ENCODE measurements at places on chromosomes 1 and 21.

DNA sequence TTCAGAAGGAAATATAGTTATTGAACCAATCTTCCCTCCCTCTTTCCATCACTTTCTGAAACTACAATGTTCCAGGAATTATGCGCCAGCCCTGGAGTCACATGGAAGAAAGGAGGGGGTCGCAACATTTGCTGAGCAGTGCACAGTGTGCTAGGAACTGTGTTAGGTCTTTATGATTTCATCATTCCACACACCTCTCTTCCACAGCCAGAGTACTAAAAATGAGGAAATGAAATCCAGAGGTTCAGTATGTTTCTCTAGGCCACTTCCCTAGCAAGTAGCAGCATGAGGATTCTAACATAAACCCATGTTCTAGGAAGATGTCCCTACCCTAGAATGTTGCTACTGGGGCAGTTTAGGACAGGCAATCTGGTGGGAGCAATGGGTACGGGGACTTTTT, 158.1 kb downstream of the SLC45A1 start:
- no peak for DNase-seq

DNA sequence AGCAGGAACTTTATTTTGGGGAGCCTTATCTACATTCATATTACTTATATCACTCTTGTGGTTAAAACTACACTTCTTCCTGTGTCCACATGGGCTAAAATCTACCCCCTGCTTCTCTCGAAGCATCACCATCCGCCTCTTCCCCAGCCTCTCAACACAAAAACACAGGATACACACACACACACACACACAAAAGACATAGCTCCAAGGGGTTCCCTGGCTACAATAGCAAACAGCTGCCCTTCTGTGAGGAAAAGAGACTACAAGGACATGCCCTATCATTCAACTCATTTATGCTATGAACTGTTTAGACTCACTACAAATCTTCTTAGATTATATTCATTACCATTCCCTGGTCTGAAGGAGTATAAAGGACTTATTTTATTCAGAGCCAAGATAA, 155.0 kb downstream of the PIGK start:
- no peak for DNase-seq

- DNase-seq, result no peak
Observed at GRCh38 chr1:47545912-47546483, 108.2 kb downstream of the FOXD2 start.

- DNase-seq, result no peak
Observed at GRCh38 chr1:219381396-219381795, 207.7 kb downstream of the LYPLAL1 start.

- no peak for DNase-seq
Observed at GRCh38 chr1:62573675-62574074, 23.6 kb upstream of the ANGPTL3 start.

DNA sequence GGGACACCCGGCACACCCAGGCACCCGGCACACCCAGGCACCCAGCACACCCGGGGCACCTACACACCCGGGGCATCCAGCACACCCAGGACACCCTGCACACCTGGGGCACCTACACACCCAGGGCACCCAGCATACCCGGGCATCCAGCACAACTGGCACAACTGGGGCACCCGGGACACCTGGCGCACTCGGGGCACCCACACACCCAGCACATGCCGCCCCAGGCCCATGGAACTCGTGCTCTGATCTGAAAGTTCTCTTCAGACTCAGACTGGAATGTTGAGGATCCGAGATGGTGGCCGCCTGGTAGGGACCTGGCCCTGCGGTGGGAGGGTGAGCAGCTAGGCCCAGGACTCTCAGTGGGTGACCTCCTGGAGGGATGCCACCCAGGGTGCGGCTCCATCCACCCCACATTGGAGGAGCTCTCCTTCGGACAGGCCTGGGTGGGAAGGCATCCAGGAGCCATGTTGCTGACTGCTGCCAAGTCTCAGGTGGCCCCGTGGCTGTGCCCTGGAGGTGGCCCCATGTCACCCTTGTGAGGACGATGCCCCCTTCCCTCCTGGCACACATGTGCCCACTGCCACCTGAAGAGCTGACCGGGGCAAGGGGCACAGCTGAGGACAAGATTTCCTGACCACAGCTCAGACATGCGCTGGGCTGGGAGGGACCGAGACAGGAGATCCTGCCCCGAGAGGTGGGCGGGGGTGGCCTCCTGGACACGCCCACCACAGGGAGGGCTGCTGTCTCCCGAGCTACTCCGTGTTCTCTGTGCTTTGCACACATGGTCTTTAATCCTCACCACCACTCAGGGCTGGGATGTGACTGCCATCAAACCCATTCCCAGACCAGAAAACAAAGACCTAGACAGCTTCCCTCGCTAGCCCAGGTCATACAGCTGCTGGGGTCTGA, 37.0 kb downstream of the UBE2G2 start:
- DNase-seq, result no peak

GRCh38 chr1:108570128-108570527, 10.2 kb downstream of the EEIG2 start:
- DNase-seq, result peak; percentile 38

DNA sequence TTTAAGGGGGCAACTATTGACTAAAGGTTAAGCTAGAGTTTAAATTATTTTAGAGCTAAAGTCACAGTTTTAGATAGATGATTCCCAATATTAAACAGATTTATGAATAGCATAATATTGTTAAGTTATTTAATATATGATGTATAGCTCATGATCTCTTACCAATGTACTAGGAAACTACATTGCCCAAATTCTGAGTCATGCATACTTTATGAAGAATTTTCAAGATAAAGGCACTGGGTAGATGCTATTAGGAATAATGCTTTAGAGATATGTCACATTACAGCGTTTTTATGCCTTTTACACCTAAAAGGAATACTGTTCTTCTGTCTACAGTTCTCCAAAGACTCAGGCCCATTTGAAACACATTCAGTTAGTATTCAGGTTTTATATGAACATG, 215.1 kb downstream of the NCAM2 start:
- DNase-seq, result no peak

DNA sequence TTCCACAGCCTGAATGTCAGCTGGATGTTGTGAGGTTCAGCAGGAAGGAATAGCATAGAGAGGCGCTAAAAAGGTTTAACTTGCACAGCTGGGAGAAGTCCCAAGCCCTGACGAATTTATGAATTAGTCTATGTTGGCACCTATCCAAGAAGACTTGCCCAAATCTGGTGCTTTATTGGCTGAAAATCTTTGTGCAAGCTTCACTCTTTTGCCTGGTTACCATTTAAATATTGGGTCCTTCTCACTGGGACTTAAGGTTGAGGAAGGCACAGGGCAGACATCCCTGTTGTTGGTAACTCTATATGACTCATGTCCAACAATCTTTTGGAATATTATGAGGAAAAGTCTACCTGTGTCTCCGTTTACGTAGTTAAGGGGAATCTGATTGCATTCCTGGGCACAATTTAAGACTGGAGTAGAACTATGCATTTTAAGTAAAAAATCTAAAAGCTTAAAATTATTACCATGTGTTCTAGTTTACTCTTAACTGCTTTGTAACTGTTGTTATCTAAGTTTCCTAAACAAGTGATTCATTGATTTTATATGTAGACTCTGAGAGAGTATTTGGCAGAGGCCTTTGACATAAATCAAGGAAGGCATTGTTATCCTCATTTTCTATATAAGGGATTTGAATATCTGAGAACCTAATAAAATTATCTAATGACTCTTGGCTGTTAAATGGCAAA, 181.7 kb upstream of the DPYD start:
- no peak for DNase-seq

- no peak for DNase-seq
Observed at GRCh38 chr1:47895279-47896125, 101.7 kb downstream of the TRABD2B start.

DNA sequence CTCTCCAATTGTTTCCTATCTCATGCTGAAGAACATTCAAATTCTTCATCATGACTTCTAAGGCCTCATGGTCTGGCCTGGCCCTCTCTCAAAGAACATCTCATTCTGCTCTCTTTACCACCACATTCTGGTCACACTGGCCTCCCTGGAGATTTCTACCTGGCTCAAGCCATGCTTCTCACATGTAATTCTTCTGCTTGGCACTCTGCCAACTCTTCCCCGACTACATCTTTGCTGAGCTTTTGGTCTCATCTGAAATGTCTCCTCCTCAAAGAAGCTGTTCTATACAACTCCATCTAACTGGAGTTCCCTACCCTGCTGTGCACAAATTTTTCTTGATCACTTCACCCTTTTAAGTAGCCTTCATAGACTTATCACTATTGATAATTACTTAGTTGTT, 1.4 kb upstream of the TBX19 start:
- DNase-seq, result no peak

- no peak for DNase-seq
Observed at GRCh38 chr21:18155508-18156193, 89.0 kb upstream of the CHODL start.

DNA sequence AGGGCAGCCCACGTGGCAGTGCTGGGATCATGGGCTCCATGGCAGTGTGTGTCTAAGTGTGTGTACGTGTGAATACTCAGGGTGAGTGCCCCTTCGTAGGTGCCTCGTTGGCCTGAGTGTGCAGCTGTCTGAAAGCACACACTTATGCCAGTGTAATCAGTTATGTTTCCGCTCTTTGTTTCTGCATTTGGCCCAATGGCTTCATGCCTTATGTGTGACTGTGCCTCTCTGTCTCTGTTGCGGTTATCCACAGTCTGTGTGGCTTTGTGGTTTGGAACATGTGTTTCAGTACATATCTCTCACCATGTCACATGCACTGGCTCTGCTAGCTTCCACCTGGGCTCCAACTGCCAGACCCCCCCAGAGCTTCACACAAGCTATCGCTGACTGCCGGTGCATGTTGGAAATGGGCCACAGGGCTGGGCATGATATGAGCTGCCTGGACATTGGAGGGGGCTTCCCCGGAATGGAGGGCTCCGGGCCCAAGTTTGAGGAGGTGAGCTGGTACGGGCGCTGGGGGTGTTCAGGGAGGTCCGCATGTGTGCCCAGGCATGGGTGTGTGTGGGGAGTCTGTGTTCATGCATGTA, 70.3 kb upstream of the TINAGL1 start:
- peak; percentile 42 for DNase-seq

GRCh38 chr1:93317207-93317606, 28.5 kb upstream of the DR1 start:
- DNase-seq, result no peak

- no peak for DNase-seq
Observed at GRCh38 chr1:37506740-37507139, 7.8 kb downstream of the MEAF6 start.

GRCh38 chr1:47188791-47189785, 748 bp downstream of the PDZK1IP1 start:
- DNase-seq, result no peak

- DNase-seq, result no peak
Observed at GRCh38 chr1:24927988-24928688, 1.9 kb downstream of the RUNX3 start.

DNA sequence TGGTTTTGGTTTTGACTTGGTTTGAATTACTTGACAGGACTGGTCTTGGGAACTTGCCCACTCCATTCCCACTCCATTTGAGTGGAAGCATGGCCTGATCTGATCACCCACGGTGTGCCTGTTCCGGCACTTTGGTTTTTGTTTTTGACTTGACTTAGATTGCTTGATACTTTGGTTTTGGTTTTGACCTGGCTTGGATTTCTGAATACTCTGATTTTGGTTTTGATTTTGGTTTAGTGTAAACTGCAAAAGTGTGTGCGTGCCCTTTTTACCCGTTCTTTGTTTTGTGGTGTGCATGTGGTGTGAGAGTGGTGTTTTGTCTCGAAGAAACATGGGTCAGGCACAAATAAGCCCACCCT, 50.0 kb downstream of the ADCY10 start:
- no peak for DNase-seq

DNA sequence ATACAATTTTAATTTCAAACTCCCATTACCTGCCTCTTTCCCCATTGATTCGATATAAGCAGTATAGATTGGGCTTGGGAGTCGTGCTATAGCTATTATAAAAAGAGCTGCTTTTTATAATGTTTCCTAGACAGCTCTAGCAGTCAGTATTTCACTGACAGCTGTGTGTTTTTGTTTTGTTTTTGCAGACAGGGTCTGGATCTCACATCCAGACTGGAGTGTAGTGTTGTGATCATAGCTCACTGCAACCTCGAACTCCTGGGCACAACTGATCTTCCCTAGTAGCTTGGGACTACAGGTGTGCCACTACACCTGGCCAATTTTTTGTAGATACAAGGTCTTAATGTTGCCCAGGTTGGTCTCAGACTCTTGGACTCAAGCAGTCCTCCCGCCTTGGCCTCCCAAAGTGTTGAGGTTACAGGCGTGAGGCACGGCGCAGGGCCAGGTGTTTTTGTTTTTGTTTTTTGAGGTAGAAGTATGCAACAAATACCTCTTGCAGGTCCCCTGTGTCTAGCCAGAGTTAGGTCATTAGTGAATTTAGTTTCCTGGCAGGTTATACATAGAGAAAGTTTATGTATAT, 1.7 kb downstream of the NASP start:
- DNase-seq, result no peak

- no peak for DNase-seq
Observed at GRCh38 chr1:111442457-111442856, 6.6 kb downstream of the WDR77 start.

- DNase-seq, result no peak
Observed at GRCh38 chr1:31231802-31232201, 7.9 kb downstream of the NKAIN1 start.

- no peak for DNase-seq
Observed at GRCh38 chr1:187634940-187635339, 806.2 kb downstream of the PLA2G4A start.

DNA sequence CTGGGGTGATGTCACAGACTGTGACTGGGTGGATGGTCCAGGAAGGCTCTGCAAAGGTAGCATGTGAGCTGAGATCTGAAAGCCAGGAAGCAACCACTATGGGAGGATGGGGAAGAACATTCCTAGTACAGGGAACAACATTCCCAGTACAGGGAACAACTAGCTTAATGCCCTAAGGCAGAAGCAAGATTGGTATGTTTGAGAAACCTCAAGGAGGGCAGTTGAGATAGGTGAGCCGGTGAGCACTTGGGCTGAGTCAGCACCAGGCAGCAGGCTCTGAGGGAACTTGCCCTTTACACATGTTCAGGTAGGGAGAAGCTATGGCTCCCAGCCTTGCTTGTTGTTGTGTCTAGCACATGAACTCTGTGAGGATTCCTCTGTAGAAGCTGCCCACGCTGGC, 24.2 kb upstream of the CACNA1E start:
- DNase-seq, result no peak

All from T-helper 2 cell treated with Interferon-gamma antibody and Interleukin-4, amounts not matched to agents 5 μg/mL and 100 μg/mL, for 36 hours (primary cell).